ENCODE measurements at places on chromosomes 2 and 18. TPM values are rescaled to one million over a fixed set of nuclear protein-coding genes. Genes with fewer than 3 reads are reported as not detected.
A peak's percentile ranks its signal among the peaks of the same experiment; 100 is the strongest.

GRCh38 chr18:61892683-61893308 is at the start of gene RNF152:
RNF152 (minus strand) TSS chr18:61893007; CDS start chr18:61816463, 76,544 bp downstream.
- H3K27me3 ChIP-seq, result peaks cover 14% of the 10 kb centered on the region
- peak within 1 kb of the TSS; percentile 59 for H3K27ac ChIP-seq
- DNase-seq, result peak; percentile 49

GRCh38 chr2:18435426-18436037 is 124.9 kb downstream of the RDH14 start:
- H3K27ac ChIP-seq, result no peak overlapping the region
- H3K27me3 ChIP-seq, result no peaks in the 10 kb centered on the region
- no peaks in the 10 kb centered on the region for H3K36me3 ChIP-seq

UGT1A1 gene
- total RNA-seq, result not detected

DNA sequence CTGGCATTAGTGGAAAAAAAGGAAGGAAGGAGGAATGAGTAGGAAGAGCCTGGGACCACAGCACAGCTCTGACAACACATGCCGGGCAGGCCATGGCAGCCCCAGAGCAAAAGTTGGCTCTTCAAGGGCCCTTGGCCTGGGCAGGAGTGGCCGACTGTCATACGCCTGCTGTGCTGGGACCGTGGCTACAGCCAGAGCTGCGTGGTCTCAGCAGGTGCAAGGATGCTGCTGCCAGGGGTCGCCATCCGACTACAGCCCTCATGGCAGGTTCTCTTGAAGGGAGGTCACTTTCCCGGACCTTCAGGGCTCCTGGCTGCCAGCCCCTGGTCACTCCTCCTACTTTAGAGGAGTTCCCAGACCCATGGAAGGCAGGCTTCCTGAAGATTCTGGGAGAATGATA is 109.9 kb downstream of the ARL4C start:
- H3K4me1 ChIP-seq, result peaks cover 6% of the 10 kb centered on the region
- DNase-seq, result no peak
- H3K4me3 ChIP-seq, result no peak overlapping the region
- H3K27me3 ChIP-seq, result no peaks in the 10 kb centered on the region
- H3K36me3 ChIP-seq, result no peaks in the 10 kb centered on the region

ZRANB3 gene
- total RNA-seq, result 15.2 TPM

- H3K4me3 ChIP-seq, result no peak overlapping the region
- H3K27me3 ChIP-seq, result no peaks in the 10 kb centered on the region
- peaks cover 4% of the 10 kb centered on the region for H3K4me1 ChIP-seq
- no peak for DNase-seq
- H3K27ac ChIP-seq, result no peak overlapping the region
- peaks cover 25% of the 10 kb centered on the region for H3K36me3 ChIP-seq
Observed at GRCh38 chr18:76859474-76860339, 37.4 kb downstream of the ZNF236 start.

DNA sequence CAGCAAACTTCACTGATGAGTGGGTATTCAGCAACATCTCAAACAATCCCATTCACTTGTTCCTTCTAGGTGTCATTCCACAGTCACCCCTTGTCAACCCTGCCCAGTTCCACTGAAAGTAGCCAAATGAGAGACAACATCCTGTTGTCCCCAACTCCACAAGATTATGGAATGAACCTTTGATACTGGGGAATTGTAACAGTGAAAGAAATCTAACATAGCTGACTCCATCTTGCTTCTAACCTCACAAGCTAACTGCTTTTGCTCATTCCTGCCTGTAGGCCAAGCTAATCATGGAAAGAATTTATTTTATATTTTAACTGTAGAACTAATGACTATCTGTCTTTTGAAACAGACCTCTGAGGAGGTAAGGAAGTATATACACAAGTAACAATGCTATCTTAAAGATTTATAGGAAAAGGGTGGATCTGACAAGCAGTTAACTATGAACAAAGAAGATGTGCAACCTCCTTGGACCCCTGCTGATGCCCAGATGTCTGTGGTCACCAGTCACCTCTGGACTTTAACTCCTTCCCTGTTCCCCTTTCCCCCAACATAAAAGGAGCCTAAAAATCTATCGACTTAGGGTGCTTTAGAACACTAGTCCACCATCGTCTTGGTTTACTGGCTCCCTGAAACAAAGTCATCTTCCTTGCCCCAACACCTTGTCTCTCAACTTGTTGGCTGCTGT is 6.9 kb upstream of the ANXA4 start:
- no peak for DNase-seq
- no peaks in the 10 kb centered on the region for H3K36me3 ChIP-seq
- H3K27ac ChIP-seq, result no peak overlapping the region
- no peaks in the 10 kb centered on the region for H3K27me3 ChIP-seq
- no peak overlapping the region for H3K4me3 ChIP-seq
- peaks cover 4% of the 10 kb centered on the region for H3K4me1 ChIP-seq

PROC gene
- total RNA-seq, result 0.25 TPM

DNA sequence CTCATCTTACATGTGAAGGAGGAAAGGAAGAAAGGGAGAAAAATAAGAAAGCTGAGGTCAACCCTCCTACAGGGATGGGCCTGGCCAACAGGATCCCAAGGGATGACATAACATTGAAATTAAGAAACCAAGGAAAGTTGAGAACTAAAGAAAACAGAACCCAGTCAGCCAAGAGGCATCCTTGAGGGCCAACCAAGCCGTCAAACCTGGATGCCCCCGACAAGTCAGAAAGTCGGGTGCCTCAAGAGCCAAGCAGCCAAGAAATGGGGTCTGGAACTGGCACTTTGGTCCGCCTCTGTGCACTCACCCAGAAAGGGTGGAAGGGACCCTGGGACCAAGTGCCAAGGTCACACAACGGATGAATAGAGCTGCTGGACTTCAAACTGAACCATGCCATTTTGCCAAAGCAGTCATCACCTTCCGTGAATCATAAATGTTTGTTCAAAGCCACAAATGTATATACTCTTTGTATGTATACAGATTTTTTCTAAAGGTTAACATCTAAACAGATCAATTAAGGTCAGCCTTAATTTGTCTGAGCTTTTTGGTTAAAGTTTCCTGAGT is 27.0 kb upstream of the PTPN4 start:
- no peak for DNase-seq
- peaks cover 3% of the 10 kb centered on the region for H3K27me3 ChIP-seq
- no peak overlapping the region for H3K4me3 ChIP-seq
- H3K4me1 ChIP-seq, result peaks cover 16% of the 10 kb centered on the region
- no peak overlapping the region for H3K27ac ChIP-seq
- no peaks in the 10 kb centered on the region for H3K36me3 ChIP-seq

MXD1 gene
- total RNA-seq, result 9.7 TPM

- H3K4me1 ChIP-seq, result peaks cover 5% of the 10 kb centered on the region
- no peaks in the 10 kb centered on the region for H3K36me3 ChIP-seq
- no peak overlapping the region for H3K27ac ChIP-seq
- no peak overlapping the region for H3K4me3 ChIP-seq
- no peak for DNase-seq
- H3K27me3 ChIP-seq, result peaks cover 8% of the 10 kb centered on the region
Observed at GRCh38 chr18:58502628-58503027, 126.3 kb downstream of the ALPK2 start.

MC4R gene
- not detected for total RNA-seq

DNA sequence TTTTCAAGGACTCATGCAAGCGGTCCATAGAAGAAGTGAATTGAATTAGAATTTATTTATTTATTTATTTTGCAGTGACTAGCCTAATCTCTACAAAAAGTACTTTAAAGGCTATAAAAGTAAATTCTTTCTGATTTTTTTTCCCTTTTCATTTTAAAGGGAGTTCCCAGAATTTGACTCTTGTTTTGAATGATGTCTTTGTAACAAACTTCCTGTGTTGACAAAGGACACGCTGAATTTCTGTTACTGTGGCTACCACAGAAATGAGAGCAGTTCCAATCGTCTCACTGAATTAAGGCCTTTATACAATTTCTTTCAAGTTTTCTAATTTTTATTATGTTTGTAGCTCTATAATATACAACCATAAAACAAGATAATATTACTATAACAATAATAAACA is 46.3 kb upstream of the LPIN2 start:
- H3K4me3 ChIP-seq, result no peak overlapping the region
- no peak for DNase-seq
- H3K27me3 ChIP-seq, result no peaks in the 10 kb centered on the region

- DNase-seq, result no peak
- no peak overlapping the region for H3K27ac ChIP-seq
- H3K36me3 ChIP-seq, result no peaks in the 10 kb centered on the region
- peaks cover 13% of the 10 kb centered on the region for H3K27me3 ChIP-seq
- peaks cover 7% of the 10 kb centered on the region for H3K4me1 ChIP-seq
Observed at GRCh38 chr2:105578166-105578565, 166.5 kb upstream of the NCK2 start.

SULT1C4 gene
- 17.5 TPM for total RNA-seq

DNA sequence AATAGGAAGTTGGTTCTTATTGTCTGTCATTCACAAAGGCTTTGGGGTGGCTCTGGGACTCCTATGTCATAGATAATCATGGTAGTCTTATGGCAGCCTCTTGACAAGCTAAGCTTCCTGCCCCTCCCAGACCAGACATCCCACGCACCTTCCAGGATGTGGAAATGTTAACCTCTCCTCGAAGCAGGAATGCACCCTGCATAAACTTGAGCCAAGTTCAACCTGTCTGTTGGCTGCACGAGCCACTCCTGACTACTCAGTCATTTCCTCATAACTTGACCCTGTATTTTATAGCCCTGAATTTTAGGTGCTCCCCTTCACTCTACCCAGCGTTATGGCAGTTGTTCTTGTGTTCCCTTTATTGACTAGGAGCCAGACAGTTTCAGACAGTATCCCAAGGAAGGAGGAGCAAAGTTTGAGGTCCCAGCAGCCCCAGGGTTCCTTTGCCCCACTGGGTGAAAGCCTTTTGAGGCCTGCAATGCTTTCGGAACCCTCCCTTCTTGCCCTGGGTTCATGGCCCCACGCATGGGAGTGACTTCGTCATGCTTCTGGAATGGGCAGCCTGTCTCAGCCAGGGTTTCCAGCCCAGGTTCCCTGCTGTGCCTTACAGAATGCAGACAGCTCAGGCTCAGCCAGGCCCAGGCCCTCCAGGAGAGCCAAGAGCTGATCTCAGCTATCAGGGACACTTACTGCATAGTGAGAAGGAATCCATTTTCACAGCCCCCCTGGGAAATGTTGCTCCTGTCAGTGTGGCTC is 15.6 kb upstream of the INO80C start:
- peak overlapping the region; percentile 68 for H3K27ac ChIP-seq
- H3K4me1 ChIP-seq, result peaks cover 30% of the 10 kb centered on the region
- H3K27me3 ChIP-seq, result no peaks in the 10 kb centered on the region
- no peak overlapping the region for H3K4me3 ChIP-seq

DNA sequence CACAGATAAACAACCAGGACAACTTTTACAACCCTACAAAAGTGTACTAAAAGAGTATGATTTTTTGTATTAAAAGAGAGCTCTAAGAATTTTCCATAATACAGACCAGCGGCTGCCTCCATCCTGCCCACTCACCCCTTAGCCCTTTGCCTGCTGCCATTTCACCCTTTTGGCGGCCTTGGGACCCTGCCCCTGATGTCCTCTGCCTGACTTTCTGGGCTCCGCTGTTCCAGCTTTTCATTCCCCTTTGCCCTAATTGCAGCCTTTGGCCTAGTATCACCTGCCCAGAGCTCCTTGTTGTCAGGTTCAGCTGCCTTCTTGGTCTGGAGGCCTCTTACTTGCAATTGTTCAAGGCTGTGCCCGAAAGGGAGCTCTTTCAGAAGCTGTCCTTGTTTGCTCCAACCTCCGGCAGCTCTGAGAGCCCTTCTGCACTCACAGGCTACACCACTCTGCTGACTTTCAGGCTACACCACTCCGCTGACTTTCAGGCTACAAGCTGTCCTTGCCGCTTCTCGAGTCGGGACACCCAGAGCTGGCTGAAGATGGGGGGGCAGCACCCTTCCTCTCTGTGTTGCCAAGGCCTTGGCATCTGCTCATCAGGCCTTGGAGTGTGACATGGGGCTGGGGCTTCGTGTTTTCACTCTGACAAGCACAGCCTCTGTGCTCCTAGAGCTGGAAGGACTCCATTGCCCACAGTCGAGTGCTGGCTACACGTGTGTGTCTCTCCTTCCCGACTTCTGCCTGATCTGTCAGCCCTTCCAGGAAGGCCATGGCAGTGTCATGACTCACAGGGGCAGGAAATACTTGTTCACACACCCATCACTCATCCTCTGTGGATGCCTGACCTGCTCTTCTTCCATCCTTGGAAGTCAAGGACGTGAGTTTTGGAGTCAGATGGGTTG is 43.1 kb upstream of the HDAC4 start:
- H3K36me3 ChIP-seq, result no peaks in the 10 kb centered on the region
- H3K4me3 ChIP-seq, result no peak overlapping the region
- H3K4me1 ChIP-seq, result peaks cover 4% of the 10 kb centered on the region
- H3K27ac ChIP-seq, result no peak overlapping the region

TIGD1 gene
- 11.2 TPM for total RNA-seq

KLHL41 gene
- 0.56 TPM for total RNA-seq

- peaks cover 26% of the 10 kb centered on the region for H3K4me1 ChIP-seq
- no peak for DNase-seq
- no peaks in the 10 kb centered on the region for H3K27me3 ChIP-seq
- H3K4me3 ChIP-seq, result no peak overlapping the region
Observed at GRCh38 chr2:224909885-224910573, 132.2 kb downstream of the DOCK10 start.

CDC42EP3 gene
- total RNA-seq, result 48.9 TPM

DNA sequence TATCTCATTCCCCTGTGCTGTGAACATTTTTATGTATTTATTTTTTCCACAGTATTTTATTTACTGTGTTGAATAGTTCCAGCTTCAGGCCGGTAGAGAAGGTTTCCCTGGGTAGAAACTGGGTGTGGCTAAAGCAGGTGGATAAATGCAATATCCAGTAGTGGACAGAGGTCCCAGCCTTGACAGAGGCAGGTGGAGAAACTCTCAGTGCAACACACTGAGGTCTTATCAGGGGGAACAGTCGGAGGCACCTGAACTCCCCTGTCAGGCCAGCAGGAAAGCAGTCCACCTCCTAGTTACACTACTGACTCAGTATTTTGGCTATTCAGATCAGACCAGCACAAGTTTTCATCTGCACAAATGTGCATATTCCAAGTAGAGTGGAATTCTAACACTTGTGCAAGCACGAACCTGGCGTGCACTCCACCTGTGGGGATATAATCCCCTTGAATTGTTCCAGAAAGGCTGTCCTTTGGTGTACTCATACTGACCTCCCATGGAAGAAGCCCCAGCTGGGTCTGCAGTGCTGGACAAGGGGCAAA is 103.3 kb downstream of the GULP1 start:
- no peaks in the 10 kb centered on the region for H3K27me3 ChIP-seq
- DNase-seq, result no peak
- no peak overlapping the region for H3K4me3 ChIP-seq
- H3K36me3 ChIP-seq, result peaks cover 50% of the 10 kb centered on the region

- peaks cover 15% of the 10 kb centered on the region for H3K36me3 ChIP-seq
- H3K27me3 ChIP-seq, result no peaks in the 10 kb centered on the region
- H3K4me1 ChIP-seq, result peaks cover 8% of the 10 kb centered on the region
- peak overlapping the region; percentile 76 for H3K27ac ChIP-seq
- no peak for DNase-seq
Observed at GRCh38 chr2:111219285-111219684, 98.6 kb downstream of the BCL2L11 start.

DNA sequence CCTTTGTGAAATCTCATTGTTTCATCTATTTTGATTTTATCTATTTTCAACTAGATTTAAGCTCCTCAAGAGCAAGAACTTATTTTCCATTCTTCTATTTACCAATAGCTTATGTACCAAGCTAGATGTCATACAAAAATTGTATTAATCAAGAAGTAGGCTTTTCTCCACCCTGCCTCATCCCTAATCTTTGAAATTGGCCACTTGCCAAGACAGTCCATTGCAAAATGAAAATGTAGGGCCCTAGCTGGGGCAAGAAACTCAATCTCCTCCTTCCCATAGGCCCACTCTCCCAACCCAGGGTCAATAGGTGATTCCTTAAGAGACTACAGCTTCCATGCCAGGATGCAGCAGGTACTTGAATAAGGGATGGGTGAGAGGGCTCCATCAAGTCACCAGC is 39.3 kb upstream of the STPG4 start:
- peaks cover 70% of the 10 kb centered on the region for H3K4me1 ChIP-seq
- no peak for DNase-seq
- H3K4me3 ChIP-seq, result no peak overlapping the region
- no peaks in the 10 kb centered on the region for H3K36me3 ChIP-seq

Measured in mesothelial cell of epicardium (in vitro differentiated cells).